ENCODE measurements at places on chromosomes 12 and 14.

- DNase-seq, result no peak
Observed at GRCh38 chr12:105667973-105668743, 337.7 kb downstream of the C12orf75 start.

- no peak for DNase-seq
Observed at GRCh38 chr14:61578745-61579144, 116.6 kb upstream of the HIF1A start.

- no peak for DNase-seq
Observed at GRCh38 chr14:97719931-97720330, 922.7 kb downstream of the VRK1 start.

DNA sequence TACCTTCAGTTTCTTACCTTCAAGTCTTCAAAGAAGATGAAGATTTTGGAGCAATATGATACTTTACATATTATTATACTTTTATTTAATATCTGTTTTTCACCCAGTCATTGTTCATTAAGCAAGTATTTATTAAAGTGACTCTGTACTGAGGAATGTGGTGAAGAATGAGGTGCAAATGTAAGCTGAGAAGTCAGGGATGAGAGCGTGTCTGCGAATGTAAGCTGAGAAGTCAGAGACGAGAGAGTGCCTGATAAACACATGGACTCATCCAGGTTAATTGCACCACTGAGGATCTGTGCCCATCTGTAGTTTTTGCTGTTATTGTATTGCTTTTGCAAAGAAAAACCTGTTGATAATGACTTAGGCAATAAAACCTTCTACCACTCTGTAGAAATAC lies 211.9 kb upstream of the FAR2 start:
- DNase-seq, result peak; percentile 62

GRCh38 chr14:90715993-90716392 lies 100.2 kb downstream of the TTC7B start:
- DNase-seq, result no peak

DNA sequence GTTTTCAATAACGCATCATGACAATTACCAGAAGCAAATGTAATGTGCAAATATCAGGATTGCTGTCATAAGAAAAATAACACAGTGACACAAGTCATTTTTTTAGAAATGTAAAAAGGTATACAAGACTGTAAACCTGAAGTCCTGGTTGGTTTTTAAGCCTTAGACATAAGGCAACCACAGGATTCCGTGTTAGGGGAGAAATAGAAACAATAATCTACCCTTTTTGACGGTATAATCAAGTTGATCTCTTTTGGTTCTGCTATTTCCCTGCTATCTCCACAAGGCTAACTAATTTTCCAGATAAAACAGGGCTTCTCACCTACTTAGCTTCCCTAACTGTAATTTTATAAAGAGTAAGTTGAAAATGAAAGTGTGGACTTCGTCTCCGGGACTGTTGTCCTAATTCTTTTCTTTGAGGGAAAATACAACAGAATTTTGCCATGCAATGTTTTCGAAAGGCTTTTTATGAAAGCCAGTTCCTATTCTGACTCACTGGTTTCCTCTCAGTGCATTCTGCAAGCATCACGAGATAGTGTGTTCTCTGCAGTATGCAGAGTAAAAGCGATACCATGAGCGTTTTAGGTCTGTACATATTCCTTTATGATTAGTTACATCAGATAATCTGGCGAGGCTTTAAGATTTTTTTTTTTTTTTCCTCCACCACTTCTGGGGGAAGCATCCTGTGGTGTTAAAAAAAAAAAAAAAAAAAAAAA lies 10.6 kb downstream of the MYO1H start:
- DNase-seq, result peak; percentile 36

- peak; percentile 74 for DNase-seq
Observed at GRCh38 chr12:127145929-127146789, 1120.8 kb upstream of the TMEM132C start.

DNA sequence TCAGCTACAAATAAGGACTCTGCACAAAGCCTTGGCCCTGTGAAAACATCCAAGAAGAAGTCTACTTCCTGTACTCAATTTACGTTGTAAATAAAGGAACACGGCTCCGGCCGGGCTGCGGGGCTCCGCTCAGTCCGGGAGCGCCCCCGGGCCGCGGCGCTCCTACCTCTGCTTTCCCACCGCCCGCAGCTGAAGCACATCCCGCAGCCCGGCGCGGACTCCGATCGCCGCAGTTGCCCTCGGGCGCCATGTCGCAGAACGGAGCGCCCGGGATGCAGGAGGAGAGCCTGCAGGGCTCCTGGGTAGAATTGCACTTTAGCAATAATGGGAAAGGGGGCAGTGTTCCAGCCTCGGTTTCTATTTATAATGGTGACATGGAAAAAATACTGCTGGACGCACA lies 502.3 kb upstream of the FOXG1 start:
- DNase-seq, result no peak

GRCh38 chr12:119036878-119037825 lies 55.8 kb downstream of the SRRM4 start:
- no peak for DNase-seq

DNA sequence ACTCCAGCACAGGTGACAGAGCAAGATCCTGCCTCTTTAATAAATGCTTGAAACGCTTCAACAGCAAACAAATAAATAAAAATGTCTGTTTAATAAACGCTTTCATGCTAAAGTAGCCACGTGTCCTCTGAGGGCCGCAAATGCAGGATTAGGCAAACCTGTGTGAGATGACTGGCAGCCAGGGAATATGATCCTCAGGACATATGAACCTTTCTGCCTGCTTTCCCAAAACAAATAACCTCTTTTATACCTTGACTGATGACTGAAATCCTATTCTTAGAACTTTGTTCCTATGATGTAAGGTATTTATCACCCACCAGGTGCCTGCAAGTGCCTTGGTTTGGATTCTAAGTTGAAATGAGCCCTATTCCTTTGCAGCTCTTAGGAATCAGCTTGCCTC lies 14.5 kb upstream of the FLVCR2 start:
- DNase-seq, result no peak

GRCh38 chr14:44388306-44388705 lies 118.8 kb downstream of the FSCB start:
- no peak for DNase-seq

GRCh38 chr12:81811061-81811777 lies 52.1 kb upstream of the PPFIA2 start:
- DNase-seq, result peak; percentile 61

DNA sequence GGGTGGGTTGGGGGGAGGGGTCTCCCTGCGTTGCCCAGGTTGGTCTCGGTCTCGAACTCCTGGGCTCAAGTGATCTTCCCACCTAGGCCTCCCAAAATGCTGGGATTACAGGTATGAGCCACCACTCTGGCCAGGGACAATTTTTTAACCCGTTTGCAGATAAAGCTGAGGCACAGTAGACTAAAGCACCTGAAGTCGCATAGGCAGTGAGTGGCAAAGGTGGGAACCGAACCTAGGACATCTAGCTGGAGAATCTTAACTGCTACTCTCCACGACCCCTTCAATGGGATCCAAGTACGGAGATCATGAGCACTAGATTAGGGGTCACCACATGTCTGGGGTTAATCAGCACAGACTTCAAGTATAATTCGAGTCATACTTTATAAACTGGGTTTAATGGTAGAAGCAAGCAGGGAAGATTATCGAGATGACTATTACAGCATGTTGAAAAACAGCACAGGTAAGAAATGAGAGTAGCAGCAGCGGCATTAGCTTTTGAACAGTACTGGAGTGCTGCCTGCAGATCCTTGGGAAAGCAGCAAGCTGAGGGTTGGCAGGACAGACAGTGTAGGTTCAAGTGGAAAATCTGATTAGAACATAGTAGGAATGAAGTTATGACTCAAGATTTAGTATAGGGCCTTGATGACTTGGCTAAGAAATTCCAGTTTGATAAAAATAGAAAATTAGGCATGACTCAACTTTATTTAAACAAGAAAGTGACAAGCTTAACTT lies 23.9 kb downstream of the NID2 start:
- DNase-seq, result peak; percentile 89

DNA sequence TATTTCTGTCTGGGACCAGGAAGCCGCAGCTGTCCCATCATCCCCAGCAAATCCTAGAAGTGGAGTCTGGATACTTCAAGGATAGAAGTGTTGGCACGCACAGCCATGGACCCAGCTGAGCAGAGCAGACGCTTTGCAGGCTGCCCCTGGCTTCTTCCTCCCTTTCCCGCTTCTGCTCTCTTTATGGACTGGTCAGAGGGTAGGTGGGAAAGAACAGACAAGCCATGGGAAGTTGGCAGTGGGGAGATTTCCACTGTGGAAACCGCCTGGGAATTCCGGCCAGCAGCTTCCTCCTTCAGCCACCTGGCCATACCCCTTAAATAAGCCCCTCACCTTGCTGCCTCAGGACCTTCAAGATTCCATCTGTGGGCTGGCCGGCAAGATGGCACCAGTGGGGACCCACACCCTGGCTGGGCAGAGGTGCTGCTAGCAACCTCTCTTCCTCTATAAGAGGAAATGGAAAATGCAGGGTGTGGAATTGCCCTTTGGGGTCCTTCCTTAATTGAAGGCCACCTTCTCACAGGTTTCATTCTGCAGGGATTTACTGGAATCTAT lies 20.6 kb downstream of the OTUB2 start:
- no peak for DNase-seq

- DNase-seq, result peak; percentile 17
Observed at GRCh38 chr12:92208613-92209121, 63.0 kb upstream of the BTG1 start.

- DNase-seq, result no peak
Observed at GRCh38 chr12:77401064-77401769, 335.8 kb upstream of the E2F7 start.

- DNase-seq, result no peak
Observed at GRCh38 chr14:54023027-54023426, 66.4 kb upstream of the BMP4 start.

DNA sequence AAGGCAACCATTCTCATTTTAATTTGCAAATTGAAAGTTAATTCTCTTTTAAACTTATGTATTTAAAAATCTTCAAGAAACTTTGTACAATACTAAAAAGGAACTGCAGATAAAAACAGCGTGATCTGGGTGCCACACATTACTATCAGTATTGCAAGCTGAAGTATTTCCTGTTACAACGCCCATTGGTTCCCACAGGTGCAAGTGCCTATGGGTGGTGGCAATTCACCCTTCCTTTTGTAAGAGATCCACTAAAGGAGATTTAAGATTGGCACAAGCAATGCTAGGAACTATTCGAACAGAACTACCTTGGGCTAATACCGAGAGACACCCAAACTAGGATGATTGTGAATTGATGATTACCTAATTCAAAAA lies 13.2 kb downstream of the TAOK3 start:
- DNase-seq, result no peak

DNA sequence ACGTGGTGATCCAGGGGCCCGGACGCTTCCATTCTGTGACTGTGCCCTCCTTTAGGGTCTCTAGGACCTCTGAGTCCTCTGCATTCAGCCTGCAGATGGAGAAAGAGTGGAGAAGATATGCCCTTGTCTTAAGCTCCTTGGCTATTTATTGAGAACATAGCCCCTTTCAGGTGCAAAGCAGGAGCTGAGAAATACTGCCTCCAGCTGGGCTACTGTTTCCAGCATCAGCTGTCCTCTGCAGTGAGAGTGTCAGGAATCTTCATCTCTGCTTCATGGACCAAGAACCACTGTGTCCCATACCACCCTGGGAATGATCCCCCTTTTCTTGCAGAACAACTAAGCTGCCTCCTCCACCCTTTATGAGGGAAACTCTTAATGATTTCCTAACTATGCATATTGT lies 47.8 kb upstream of the CEP83 start:
- DNase-seq, result no peak

GRCh38 chr12:104738331-104738730 lies 219.8 kb downstream of the SLC41A2 start:
- no peak for DNase-seq

All from fibroblast of gingiva (primary cell).